ENCODE measurements at places on chromosomes 5 and 9. TPM values are rescaled to one million over a fixed set of nuclear protein-coding genes. Genes with fewer than 3 reads are reported as not detected.

The C9orf50 gene
- total RNA-seq: not detected

DNA sequence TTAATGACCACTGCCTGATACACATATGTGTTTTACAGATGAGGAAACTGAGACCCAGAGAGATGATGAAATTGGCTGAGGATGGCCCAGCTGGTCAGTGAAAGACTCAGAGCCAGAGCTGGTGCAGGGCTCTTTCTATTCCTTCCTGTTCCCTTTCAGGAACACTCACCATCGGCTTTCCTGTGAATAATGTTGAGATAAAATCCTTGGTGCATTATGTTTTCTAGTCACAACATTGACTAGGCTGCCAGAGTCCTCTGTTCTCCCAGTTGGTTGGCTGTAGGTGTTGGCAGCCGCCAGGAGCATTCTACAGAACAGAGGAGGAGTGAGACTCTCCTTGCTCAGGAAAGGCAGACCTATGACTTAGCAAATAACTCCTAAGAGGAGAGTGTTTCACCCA is 14.8 kb downstream of the TGFBI start:
- DNase-seq: no peak

- DNase-seq: no peak
Measured at GRCh38 chr5:159735036-159735435, 181.2 kb upstream of the ADRA1B start.

DNA sequence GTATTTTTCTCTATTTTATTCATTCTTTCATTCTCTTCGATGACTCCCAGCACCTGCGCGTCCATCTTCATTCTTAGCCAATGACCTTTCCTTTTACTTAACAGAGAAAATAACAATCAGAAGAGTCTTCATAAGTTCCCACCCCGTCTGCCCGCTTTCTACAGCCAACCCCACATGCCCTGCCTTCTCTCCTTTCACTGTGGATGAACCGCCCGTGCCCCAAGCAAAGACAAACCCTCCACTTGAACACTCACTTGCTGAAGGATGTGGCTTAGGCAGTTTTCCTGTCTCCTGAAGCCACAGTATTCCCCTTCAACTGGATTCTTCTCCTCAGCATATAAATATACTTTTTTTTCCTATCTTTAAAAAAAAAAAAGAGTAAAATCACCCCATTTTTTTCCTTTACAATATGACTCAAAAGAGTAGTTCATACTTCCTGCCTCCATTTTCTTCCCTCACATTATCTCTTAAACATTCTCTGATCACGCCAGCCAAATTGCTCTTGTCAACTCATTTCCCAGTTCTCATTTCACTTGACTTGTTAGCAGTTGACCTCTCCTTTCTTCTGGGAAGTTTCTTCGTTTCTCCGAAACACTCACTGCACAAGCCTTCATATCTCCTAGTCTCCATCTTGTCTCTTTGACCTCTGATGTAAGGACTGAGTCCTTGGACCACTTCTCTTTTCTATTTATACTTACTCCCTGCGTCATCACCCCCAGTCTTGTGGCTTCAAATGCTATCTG is 11.1 kb downstream of the NIPSNAP3B start:
- no peak for DNase-seq

DNA sequence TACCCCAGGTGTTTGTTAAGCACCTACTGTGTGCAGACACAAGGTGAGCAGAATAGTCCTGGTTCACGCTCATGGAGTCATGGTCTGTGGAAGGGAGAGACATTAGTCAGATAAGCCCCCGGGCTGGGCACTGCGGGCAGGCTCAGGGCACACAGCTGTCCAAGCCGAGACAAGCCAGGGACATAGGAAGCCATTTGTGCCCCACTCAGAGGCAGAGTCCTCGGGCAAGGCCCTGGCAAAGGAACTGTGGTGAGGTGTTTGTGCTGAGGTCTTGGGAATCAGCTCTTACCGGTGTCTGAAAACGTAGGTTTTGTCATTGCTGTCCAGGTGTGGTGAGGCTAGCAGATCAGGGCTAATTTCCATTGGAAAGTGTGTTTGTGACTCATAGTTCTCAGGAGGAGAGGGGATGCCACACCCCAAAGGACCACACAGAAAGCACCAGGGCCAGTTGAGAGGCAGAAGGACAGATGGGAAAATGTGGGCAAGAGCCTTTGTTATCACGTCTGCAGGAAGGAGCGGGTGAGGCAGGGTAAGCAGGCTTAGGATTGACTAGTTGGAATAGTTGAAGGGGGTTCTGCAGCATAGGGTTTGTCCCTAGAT is 46.1 kb upstream of the NEURL1B start:
- no peak for DNase-seq

GRCh38 chr5:139425497-139425896 is 13.8 kb downstream of the DNAJC18 start:
- no peak for DNase-seq

DNA sequence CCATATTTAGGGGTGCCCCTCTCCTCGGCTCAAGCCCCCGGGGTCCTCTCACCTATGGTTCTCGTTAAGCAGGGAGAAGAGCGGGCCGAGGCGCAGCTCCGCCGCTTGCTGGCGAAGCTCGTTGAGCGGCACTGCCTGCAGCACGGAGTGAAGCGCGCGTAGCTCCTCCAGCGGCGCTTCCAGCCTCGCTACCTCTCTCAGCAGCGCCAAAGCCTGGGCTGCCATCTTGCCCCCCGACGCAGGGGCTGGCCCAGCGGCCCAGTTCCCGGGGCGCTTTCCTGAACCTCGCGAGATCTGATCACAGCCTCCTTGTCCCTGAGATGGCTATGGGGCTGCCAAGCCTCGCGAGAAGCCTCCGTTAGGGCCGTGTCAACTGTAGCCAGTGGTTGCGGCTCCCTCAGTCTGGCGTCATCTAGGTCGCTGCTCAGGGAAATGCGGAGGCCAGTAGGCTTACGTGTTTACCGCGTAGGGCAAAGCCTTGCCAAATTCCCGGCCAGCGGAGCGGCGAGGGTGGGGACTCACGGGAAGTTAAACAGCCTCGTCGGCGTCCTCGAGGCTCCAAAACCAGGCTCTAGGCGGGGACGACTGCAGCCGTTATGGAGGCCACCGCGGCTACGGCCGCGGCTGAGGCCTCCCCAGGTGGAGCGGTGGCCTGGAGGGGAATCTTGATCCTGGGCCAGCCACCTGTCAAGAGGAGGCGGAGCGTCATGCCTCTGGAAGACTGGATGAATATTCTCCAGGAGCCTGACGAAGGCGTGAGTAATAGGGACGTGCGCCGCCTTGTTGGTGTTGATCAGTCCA is at the start of gene PSMD5:
Gene PSMD5, minus strand, starts transcription at position 238 of the 801 bp plus-strand sequence. Its CDS starts 13 bp downstream, at position 225.
- DNase-seq: peak; percentile 99

DNA sequence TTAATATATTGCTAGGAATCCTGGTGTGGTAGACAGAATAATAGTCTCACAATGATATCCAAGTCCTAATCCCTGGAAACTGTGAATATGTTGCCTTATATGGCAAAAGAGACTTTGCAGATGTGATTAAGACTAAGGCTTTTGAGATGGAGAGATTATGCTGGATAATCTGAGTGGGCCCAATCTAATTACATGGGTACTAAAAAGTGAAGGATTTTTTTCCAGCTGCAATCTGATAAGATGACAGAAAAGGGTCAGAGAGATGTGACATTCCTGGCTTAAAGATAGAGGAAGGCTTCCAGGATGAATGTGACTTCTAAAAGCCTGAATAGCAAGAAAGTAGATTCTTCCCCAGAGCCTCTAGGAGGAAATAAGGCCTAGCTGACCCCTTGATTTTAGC is 80.7 kb upstream of the MPDZ start:
- no peak for DNase-seq

- peak; percentile 76 for DNase-seq
Measured at GRCh38 chr9:125650271-125650737, 56.7 kb downstream of the MAPKAP1 start.

Data from RPMI7951 (cell line).